Adrenal gland (tissue), 19 donors: ENCODE measurements at places on chromosomes 1 and 21. TPM values are rescaled to one million over a fixed set of nuclear protein-coding genes. Genes with fewer than 3 reads are reported as not detected.
A peak's percentile ranks its signal among the peaks of the same experiment; 100 is the strongest.

DNA sequence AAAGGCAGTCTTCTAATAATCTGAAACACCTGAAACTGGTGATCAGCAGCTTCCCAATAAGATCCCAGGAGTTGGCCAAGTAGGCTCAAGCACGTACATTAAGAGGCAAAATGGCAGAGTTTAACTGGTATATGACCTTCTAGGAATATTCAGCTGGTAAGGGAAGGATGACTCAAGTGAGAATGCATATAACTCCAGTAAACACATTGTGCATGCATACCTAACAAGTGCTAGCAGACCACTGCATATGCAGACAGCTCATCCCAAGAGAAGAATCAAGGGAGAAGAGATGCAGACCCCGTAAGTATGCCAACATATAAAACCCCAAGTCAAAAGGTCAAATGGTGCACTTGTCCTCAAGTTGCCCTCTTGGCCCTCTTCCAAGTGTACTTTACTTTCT is 73.0 kb upstream of the ZRANB2 start:
- H3K4me1 ChIP-seq: no peaks in the 10 kb centered on the region
- DNase-seq: no peak
- no peak overlapping the region for H3K4me3 ChIP-seq
- H3K36me3 ChIP-seq: no peaks in the 10 kb centered on the region

DNA sequence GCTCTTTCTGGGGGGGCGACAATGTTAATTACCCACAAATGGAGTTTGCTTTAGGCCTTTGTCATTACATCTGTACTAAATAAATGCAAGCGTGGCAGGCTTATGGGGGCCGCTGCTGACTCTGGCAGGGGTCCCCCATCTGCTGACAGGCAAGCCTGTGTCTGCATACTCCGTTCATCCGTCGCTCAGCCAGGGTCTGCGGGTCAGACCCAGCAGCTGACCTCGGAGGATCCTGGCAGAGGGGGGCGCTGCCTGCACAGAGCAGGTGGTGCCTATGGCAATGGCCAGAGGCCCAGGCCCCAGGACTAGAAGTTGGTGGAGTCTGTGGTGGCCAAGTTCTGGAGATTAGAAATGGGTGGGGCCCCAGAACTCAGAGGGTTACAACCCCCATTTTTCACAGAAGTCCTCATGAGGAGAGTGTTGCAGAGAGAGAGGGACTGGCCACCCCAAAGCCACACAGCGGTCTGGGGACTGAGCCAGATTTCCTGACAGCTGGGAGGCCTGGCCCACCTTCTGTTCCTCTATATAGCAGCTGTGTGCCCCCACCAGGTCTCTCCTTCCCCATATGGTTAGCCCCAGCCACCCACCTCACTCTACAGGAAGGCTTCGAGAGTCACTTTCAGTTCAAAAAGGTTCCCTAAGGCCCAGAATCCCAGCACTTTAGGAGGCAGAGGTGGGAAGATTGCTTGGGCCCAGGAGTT is 31.0 kb downstream of the TTC39A start:
- no peak overlapping the region for H3K27ac ChIP-seq
- no peaks in the 10 kb centered on the region for H3K27me3 ChIP-seq
- peaks cover 4% of the 10 kb centered on the region for H3K4me1 ChIP-seq
- H3K36me3 ChIP-seq: no peaks in the 10 kb centered on the region
- H3K4me3 ChIP-seq: no peak overlapping the region

DNA sequence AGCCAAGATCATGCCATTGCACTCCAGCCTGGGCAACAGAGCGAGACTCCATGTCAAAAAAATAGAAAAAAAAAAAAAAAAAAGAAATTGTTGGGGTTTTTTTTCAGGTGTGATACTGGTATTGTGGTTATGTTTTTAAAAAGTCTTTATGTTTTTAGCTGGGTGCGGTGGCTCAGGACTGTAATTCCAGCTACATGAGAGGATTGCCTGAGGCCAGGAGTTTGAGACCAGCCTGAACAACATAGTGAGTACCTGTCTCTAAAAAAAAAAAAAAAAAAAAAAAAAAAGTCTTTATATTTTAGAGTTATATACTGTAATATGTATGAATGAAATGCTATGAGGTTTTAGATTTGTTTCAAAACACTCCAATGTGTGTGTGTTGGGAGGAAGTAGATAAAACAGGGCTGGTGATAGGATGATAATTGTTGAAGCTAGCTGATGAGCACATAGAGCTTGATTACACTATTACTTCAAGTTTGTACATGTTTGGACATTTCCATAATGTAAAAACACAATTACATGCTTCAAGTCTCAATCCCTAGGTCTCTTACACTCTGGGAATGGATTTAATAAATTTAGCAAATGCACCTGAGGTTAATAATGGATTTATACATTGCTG is 30.2 kb upstream of the ATP5PO start:
- H3K4me3 ChIP-seq: no peak overlapping the region
- no peaks in the 10 kb centered on the region for H3K36me3 ChIP-seq
- no peak for DNase-seq
- H3K27ac ChIP-seq: no peak overlapping the region

- H3K27ac ChIP-seq: no peak overlapping the region
- H3K36me3 ChIP-seq: no peaks in the 10 kb centered on the region
- peaks cover 11% of the 10 kb centered on the region for H3K4me1 ChIP-seq
- no peak overlapping the region for H3K4me3 ChIP-seq
- H3K27me3 ChIP-seq: no peaks in the 10 kb centered on the region
Observed at GRCh38 chr1:54768093-54768492, 3.8 kb upstream of the PARS2 start.

DNA sequence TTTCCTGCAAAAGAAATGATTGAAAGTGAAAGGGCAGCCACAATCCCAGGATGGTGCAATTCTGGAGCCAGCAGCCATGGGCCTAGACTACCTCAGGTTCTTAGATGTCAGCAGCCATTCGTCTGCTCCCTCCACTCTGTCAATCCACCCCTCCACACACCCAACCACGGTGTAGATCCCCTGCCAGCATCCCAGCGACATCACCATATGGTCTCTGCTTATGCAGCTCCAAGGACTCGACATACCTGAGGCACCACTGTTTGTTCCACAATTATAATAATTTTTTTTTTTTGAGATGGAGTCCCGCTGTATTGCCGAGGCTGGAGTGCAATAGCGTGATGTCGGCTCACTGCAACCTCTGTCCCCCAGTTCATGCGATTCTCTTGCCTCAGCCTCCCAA is 6.5 kb downstream of the SYNC start:
- H3K36me3 ChIP-seq: no peaks in the 10 kb centered on the region
- H3K27me3 ChIP-seq: no peaks in the 10 kb centered on the region
- H3K4me1 ChIP-seq: peaks cover 3% of the 10 kb centered on the region
- H3K27ac ChIP-seq: no peak overlapping the region

- peaks cover 15% of the 10 kb centered on the region for H3K4me1 ChIP-seq
- peak; percentile 81 for DNase-seq
- no peaks in the 10 kb centered on the region for H3K27me3 ChIP-seq
- no peaks in the 10 kb centered on the region for H3K36me3 ChIP-seq
- H3K4me3 ChIP-seq: no peak overlapping the region
Observed at GRCh38 chr1:68213843-68214242, 18.5 kb downstream of the WLS start.

CRYBG2 gene
- not detected for total RNA-seq

GRCh38 chr1:199356561-199356960 is 670.9 kb upstream of the NR5A2 start:
- no peaks in the 10 kb centered on the region for H3K27me3 ChIP-seq

DNA sequence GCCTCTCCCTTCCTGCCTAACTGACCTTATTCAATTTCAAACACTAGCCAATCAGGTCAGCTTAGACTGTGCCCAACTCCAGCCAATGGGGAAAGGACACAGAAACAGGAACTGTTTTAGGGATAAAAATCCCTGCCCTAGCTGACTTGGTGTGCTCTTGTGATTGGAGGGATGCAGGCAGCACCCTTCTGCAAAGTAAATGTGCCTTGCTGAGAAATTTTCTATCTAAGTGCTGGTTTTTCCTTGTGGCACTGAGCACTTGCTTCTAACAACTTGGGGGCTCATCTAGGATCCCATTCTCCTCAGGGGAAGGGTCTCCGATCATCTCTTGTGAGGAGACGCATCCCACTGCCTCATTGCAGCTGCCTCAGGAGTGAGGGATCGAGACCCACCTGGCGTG is 10.7 kb upstream of the CD2 start:
- no peak overlapping the region for H3K4me3 ChIP-seq
- H3K4me1 ChIP-seq: no peaks in the 10 kb centered on the region

DNA sequence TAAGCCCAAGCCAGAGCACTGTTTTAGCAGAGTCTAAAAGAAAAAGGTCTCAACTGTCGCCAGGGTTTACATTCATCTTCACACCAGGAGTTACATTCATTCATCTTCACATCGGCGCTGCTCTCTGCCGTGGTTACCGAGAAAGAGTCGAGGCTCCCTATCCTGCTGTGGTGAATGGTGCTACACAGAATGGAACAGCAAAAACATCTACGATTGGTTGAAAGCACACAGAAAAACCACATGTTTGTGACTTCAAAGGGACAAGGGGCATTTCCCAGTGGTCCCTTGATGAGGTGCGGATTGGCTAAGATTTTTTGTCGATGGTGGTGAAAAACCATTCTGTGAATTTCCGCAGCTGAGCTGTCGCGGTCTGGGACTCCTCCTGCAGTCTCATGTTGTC is 231.1 kb downstream of the SIPA1L2 start:
- H3K4me1 ChIP-seq: no peaks in the 10 kb centered on the region
- no peaks in the 10 kb centered on the region for H3K27me3 ChIP-seq
- H3K27ac ChIP-seq: no peak overlapping the region
- DNase-seq: no peak
- H3K36me3 ChIP-seq: peaks cover 8% of the 10 kb centered on the region

RGS8 gene
- total RNA-seq: 0.60 TPM

GRCh38 chr21:20259031-20259867 is 739.0 kb upstream of the NCAM2 start:
- H3K36me3 ChIP-seq: no peaks in the 10 kb centered on the region
- no peak for DNase-seq
- H3K27ac ChIP-seq: no peak overlapping the region
- H3K4me3 ChIP-seq: no peak overlapping the region
- H3K4me1 ChIP-seq: no peaks in the 10 kb centered on the region
- H3K27me3 ChIP-seq: no peaks in the 10 kb centered on the region

DNA sequence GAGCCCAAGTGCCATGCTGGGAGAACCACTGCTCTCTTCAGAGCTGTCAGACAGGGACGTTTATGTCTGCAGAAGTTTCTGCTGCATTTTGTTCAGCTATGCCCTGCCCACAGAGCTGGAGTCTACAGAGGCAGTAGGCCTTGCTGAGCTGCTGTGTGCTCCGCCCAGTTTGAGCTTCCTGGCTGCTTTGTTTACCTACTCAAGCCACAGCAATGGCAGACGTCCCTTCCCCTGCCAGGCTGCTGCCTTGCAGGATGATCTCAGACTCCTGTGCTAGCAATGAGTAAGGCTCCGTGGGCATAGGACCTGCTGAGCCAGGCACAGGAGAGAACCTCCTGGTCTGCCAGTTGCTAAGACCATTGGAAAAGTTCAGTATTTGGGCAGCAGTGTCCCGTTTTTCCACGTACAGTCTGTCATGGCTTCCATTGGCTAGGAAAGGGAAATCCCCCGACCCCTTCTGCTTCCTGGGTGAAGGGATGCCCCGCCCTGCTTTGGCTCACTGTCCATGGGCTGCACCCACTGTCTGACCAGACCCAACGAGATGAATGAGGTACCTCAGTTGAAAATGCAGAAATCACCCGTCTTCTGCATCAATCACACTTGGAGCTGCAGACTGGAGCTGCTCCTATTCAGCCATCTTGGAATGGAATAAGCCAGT is 31.9 kb downstream of the CYP4B1 start:
- H3K4me1 ChIP-seq: no peaks in the 10 kb centered on the region
- no peaks in the 10 kb centered on the region for H3K27me3 ChIP-seq
- H3K4me3 ChIP-seq: no peak overlapping the region
- no peak for DNase-seq
- H3K36me3 ChIP-seq: no peaks in the 10 kb centered on the region

- H3K4me1 ChIP-seq: no peaks in the 10 kb centered on the region
- no peaks in the 10 kb centered on the region for H3K36me3 ChIP-seq
- no peak overlapping the region for H3K4me3 ChIP-seq
- H3K27me3 ChIP-seq: no peaks in the 10 kb centered on the region
Observed at GRCh38 chr21:26406526-26406925, 166.6 kb downstream of the CYYR1 start.

DNA sequence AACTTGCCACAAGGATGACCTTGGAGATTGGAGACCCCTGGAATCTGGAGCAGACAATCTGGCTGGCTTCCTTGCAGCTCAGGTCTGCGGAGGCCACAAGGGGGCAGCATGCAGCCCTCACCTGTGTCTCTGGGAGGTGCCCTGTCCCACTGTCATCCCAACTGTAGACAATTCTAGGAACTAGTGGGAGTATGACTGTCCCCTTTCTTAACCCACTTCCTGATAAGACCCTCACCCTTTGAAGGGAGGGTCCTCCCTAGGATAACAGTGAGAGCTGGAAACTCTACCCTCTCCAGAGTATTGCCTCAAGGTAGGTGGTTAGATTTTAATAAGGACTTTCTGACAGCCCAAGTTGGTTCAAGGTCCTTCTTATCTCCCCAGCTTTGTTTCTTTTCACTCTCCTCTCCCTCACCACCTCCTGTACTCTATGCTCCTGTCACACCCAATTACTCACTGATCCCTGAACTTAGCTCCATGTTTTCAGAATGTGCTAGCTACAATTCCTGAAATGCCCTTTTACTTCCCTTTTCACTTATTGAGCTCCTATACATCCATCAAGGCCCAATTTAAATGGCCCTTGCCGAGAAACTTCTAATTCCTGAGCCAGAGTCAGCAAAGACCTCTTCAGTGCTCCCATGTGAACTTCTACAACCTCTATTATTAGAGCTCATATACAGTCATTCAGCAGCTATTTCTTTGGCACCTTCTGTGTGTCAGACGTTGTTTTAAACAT is 9.2 kb upstream of the KCNQ4 start:
- no peak overlapping the region for H3K4me3 ChIP-seq
- peaks cover 25% of the 10 kb centered on the region for H3K36me3 ChIP-seq
- no peaks in the 10 kb centered on the region for H3K27me3 ChIP-seq
- DNase-seq: peak; percentile 58
- no peaks in the 10 kb centered on the region for H3K4me1 ChIP-seq
- no peak overlapping the region for H3K27ac ChIP-seq

GRCh38 chr1:201399352-201400126 is 415 bp upstream of the LAD1 start:
- H3K4me1 ChIP-seq: peaks cover 7% of the 10 kb centered on the region
- peaks cover 39% of the 10 kb centered on the region for H3K27me3 ChIP-seq
- H3K36me3 ChIP-seq: no peaks in the 10 kb centered on the region
- peak overlapping the region; percentile 29 for H3K4me3 ChIP-seq

- H3K4me3 ChIP-seq: no peak overlapping the region
- no peaks in the 10 kb centered on the region for H3K36me3 ChIP-seq
- no peak for DNase-seq
- H3K27me3 ChIP-seq: no peaks in the 10 kb centered on the region
Observed at GRCh38 chr1:118396279-118396678, 211.3 kb upstream of the SPAG17 start.

- no peak for DNase-seq
- H3K27me3 ChIP-seq: no peaks in the 10 kb centered on the region
Observed at GRCh38 chr1:93440272-93440671, 7.6 kb upstream of the FNBP1L start.

GRCh38 chr1:117825414-117825813 is 104.0 kb downstream of the GDAP2 start:
- no peak overlapping the region for H3K27ac ChIP-seq
- no peak overlapping the region for H3K4me3 ChIP-seq
